ENCODE measurements at places on chromosomes 7 and 10.

GRCh38 chr7:29987811-29988317, 1.7 kb downstream of the SCRN1 start:
- no peak for DNase-seq

DNA sequence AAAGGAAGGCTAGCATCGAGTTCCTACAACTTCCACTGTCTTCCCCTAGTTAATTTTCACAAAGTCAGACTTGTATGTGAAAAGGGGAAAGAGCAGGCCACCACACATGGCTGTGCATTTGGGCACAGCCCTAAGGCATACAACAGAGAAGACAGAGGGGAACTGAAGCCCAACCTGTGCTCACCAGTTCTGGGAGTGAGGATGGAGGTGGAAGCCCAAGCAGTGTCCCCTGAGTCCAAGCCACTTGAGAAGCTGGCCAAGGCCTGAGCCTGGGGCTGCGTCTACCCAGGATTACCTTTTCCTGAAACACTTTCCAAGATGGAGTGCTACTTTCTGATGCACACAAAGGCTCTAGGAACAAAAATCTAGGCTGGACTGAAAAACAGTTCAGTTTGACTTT, 20.3 kb downstream of the GPNMB start:
- DNase-seq = no peak

- no peak for DNase-seq
Measured at GRCh38 chr7:99125505-99125865, 18.4 kb downstream of the SMURF1 start.

DNA sequence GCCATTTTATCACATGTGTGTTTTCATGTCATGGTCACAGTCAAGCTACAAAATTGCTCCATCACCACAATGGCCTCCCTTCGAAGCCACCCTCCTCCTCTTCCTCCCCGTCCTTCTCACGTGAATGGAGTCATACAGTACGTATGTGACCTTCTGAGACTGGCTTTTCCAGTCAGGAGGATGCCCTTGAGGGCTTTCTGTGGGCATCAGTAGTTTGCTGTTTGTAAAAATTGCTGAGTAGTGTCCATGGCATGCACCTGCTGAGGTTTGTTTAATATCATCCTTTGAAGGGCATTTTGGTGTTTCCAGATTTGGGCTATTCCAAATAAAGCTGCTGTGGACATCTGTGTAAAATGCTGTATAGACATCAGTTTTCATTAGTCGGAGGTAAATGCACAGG, 5.9 kb upstream of the UBE3C start:
- DNase-seq = no peak

- DNase-seq = no peak
Measured at GRCh38 chr10:77738496-77739158, 101.0 kb upstream of the KCNMA1 start.

GRCh38 chr10:2885288-2886278, 181.8 kb upstream of the PFKP start:
- DNase-seq = no peak

GRCh38 chr10:88028072-88028471, 164.6 kb downstream of the PTEN start:
- no peak for DNase-seq

- DNase-seq = no peak
Measured at GRCh38 chr7:37104822-37105518, 343.7 kb downstream of the ELMO1 start.

DNA sequence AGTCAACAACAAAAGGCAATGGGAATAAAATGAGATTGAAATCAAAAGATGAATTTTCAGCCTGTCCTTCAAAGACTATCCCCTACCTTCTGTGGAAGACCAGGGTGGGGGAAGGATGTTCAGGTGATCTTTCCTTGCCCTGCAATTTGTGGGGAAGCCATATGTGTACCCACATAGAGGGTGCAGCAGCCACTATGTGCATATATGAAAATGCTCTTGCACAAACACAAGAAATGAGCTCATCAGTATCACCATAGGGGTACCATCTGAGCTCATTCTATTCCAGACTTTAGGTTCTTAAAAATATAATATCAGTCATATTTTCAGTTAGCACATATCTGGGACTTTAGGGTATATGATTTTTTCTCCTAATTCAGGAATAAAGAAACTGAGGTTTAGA, 17.7 kb downstream of the GIMAP5 start:
- no peak for DNase-seq

DNA sequence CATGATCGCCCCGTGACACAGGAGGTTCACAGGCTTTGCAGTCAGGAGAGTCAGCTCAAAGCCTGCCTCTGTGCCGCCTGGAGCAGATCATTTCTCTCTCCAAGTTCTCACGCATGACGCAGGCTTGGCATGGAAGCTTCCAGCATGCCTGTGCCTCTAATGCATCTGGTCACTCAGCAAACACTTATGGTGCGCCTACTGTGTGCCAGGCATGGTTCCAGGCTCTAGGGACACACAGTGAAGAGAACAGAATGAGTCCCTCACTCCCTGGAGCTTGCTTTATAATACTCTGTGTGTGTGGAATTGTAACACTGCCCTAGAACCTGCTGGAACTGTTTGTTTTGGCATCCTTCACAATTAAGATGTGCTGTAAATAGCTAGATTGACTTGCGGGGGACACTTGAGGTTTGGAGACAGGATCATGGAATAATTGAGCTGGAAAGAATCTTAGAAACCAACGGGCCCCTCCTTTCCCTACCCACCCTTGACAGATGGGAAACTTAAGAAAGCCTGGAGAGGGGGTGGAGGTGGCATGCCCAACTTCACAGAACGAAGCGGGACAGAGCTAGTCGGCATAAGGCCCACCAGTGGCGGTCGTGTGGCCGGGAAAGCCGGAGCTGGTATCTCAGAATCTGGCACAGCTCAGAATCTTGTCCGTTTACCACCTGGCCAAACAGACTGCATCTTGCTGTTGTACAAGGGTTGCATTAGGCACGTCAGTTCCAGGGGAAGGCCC, 4.6 kb upstream of the MYH16 start:
- DNase-seq = no peak

- no peak for DNase-seq
Measured at GRCh38 chr10:85008488-85009184, 680.2 kb downstream of the CCSER2 start.

DNA sequence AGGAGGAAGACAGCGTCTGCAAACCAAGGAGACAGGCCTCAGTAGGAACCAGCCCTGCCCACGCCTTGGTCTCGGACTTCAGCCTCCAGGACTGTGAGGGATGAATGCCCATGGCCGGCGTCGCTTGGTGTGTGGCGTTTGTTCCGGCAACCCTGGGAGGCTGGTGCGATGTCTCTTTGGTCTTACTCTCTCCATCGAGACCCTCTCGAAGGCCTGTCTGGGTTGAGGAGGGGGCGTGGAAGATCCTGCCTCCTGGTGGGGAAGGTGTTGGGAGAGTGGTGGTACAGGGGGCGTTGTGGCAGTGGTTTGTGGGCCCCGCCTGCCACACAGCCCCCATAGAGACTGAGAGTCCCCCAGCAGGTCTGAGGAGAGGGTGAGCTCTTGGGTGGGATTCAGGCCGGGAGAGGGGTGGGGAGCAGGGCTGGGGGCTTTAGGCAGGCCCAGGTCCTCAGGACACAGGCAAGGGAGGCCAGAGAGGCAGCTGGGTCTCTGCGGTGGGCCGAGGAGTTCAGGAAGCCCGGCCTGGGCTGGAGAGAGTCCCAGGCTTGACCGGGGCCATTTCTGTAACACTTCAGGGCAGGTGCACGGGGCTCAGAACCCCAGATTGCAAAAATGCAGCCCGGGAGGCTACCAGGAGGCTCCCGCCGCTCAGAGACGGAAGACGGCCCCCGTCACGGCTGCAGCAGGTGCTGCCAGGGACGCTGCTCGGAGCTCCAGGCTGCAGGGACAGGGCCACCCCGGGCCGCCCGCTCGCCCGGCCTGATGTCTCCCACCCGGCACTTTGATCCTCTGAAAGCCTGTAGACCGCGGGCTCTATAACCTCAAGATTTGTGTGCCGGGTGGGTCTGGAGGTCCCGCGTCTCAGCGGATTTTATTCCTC, 33.8 kb upstream of the PSMG3 start:
- DNase-seq = no peak

- DNase-seq = no peak
Measured at GRCh38 chr10:126062131-126063032, 166.0 kb downstream of the FANK1 start.

GRCh38 chr7:20307119-20307518, 23.6 kb upstream of the ITGB8 start:
- no peak for DNase-seq

DNA sequence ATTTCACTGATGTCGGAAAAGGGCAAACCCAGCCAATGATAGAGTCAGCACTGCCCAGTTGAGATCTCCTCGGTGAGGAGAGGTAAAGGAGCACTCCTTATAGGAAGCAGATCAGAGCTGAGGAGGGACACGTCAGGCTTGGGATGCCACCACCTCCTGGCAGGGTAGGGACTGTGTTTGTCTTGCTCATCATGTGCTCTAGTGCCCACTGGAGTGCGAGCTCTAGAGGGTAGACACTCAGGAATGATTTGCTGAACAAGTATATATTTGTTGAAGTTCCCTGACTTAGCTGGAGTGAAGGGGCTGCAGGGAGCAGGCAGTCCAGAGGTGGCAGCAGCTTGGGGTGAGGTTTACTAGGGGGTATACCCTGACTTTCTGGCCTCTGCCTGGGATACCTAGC, 146.5 kb downstream of the NOC3L start:
- no peak for DNase-seq

DNA sequence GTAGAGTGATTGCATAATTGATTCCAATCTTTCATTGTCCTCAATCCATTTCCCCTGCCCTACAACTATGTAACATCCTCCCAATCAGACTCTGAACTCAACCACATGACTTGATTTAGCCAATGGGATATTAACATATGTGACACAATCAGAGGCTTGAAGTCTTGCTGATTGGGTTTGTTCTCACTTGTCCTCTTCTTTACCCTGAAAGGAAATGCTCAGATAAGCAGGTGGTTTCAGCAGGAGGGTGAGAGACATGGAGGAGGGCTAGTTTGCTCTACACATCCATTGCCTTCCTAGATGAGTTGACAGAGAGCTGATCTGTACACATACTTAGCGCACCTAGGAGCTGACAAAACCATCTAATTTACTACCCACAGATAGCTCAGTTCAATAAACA, 669.4 kb downstream of the NRG3 start:
- no peak for DNase-seq

- no peak for DNase-seq
Measured at GRCh38 chr10:104300736-104301292, 31.8 kb downstream of the GSTO2 start.

DNA sequence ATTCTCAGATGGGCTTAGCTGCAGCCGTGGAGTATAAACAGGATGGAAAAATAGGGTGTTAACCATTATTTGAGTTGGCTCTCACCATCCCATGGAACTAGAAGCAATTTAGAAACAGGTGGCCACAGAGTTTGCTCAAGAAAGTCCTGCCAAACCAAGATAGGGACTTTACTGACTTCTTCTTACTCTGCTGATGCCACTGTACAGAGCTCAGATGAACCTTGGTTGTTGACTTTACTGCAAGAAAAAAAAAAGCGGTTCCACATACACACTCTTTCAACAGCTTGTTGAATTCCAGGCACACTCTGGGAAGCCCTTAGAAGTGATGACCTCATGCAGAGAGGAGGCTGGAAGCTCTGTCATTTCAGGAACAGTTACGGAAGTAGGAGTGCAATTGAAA, 753.4 kb downstream of the NRG3 start:
- DNase-seq = no peak

DNA sequence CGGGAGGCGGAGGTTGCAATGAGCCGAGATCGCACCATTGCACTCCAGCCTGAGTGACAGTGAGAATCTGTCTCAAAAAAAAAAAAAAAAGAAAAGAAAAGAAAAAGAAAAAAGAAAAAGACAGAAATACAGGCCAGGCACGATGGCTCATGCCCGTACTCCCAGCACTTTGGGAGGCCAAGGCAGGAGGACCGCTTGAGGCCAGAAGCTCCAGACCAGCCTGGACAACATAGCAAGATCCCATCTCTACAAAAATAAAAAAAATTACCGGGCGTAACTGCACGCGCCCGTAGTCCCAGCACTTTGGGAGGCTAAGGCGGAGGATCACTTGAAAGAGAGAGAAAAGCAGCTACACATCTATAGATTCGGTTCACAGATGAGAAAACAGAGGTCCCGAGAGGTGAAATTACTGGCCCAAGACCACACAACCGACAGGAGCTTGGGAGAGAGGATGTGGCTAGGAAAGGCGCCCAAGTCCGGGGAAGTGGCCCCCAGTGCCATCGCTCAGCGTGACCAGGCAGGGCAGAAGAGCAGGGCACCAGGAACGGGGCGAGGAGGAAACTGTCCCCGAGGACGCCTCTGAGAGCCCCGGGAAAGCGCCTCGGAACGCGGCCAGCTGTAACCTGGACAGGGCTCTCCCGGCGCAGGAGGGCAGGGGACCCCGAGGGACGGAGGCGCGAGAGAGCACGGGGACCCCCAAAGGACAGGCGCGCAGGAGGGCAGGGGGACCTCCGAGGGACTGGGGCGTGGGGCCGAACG, 612 bp downstream of the SNX8 start:
- no peak for DNase-seq

DNA sequence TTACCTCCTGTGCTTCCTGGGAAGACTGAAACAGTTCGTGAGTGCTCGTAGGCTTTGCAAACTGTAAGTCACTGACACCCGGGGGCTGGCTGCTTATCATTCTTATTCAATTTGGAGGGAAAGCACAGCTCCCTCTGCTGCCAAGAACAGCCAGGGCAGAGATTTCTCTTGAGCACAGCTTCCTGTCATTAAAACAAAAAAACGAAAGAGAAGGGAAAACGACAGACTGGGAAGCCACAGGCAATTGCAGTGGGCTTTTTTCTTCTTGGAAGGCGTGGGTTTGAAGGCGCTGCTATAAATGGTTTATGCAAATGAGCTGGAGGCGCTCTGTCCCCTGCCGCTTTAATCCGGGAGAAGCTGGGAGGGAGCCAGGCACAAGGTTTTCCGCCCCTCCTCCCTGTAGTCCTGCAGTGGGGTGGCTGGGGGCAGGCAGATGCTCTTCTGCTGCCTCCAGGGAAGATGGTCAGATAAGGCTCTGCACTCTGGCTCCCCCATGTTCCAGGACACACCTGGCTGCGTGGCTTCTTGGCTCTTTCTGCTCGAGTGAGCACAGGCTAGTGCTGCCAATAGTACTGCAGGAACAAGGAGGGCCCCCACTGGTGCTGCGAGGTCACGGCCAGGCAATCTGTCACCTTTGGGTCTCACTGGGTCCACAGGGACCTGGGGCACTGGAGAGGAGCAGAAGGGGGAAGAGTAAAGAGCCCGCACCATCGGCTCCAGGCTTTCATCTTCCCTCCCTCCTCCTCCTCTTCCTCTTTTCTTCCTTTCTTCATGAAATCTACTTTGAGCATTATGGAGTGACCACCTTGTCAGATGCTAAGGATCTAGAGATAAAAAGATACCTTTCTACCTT, 49.5 kb downstream of the NEURL1 start:
- DNase-seq = no peak

GRCh38 chr7:147833557-147833956, 757.0 kb upstream of the C7orf33 start:
- no peak for DNase-seq

Measured in stimulated activated CD8-positive, alpha-beta memory T cell treated with anti-CD3 and anti-CD28 coated beads, Interleukin-7, amount 100 ng/mL, for 1 hour (primary cell).